AG08395 (cell line): ENCODE measurements at places on chromosomes 3 and 15.

GRCh38 chr15:92021792-92022191 is 168.3 kb downstream of the SLCO3A1 start:
- no peak for DNase-seq

DNA sequence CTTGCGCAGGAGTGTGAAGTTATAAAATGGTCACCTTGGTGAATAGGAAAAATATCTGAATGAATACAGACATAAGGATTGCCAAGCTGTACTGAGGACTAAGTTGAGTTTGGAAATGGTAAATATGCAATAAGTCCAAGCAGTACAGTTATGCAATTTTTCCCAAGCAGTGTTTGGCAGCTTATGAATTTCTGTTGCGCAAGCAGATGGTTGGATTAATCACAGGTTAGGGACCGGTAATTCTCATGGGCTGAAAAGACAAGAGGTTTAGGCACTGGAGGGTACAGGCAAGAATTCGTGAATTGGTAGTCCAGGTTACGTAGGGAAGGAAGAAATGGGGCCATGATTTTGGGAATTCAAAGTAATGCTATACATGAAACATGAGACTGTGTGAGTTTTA is 210.3 kb downstream of the RAP2B start:
- DNase-seq, result peak; percentile 36

GRCh38 chr15:82100111-82100929 is 54.5 kb upstream of the MEX3B start:
- DNase-seq, result peak; percentile 44

DNA sequence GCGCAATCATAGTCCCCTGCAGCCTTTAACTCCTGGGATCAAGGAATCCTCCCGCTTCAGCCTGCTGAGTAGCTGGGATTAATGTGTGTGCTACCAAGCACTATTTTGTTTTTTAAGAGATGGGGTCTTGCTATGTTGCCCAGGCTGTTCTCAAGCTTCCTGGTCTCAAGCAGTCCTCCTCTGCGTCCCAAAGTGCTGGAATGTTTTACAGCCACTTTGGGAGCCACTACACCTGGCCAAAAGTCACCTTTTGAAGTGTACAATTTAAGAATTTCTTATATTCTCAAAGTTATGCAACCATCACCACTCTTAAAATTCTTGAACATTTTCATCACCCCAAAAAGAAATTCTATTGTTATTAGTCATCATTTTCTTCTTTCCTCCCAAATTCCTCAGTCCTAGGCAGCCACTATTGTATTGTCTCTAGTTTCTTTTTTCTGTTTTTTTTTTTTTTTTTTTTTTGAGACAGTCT is 17.8 kb downstream of the CDV3 start:
- peak; percentile 70 for DNase-seq

DNA sequence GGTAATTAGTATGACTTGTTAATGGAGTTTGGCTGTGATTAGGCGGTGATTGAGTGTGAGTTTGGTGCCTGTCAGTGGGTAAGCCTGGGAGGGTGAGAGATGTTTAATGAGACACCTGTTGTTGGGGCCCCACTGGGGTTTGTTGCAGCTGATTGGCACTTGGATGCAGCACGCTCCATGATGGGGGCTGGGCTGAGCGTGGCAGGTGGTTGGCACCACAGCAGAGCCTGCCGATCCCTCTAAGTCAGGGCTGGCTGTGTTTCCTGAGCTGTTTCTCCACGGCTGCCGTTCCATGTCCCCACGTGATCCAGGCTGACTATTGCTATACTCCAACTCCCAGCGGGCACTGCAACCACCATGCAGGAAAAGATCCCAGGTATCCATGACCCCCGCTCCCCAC is 93.5 kb upstream of the ARRDC4 start:
- no peak for DNase-seq

DNA sequence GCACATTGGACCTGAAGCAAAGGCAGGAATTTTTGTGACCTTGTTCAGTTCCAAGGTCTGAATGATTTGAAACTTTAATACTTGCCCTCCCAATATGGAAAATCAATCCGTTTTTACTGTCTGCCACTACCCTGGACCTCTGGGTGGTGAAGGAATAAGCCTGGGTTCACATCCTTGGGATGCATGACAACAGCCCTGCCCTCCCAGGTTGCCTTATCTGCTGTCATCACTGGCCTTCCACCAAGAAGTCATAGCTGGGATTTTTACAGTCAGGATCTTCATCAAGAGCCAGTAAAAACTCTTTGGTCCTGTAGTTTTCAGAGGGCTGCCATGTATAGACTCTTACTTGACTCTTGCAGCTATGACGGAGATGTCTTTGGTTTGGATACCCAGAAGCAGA is 128.6 kb downstream of the MYLK start:
- DNase-seq, result peak; percentile 20

DNA sequence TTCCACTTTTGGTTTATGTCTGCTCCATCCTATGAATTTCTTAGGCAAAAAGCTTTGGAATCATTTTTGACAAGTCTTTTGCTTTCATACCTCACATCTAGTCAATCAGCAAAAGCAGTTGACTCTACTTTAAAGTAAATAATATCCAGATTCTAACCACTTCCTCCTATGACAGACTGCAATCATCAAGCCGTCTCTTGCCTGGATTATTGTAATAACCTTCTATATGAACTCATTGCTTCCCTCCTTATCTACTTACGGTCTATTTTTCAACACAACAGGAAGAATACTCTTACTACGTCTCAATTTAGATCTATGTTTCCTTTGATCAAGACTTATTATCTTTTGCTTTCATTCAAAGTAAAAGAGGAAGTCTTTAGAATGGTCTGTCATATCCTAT is 20.7 kb downstream of the CLDN1 start:
- DNase-seq, result no peak

GRCh38 chr15:90750186-90750585 is 33.0 kb downstream of the BLM start:
- no peak for DNase-seq

DNA sequence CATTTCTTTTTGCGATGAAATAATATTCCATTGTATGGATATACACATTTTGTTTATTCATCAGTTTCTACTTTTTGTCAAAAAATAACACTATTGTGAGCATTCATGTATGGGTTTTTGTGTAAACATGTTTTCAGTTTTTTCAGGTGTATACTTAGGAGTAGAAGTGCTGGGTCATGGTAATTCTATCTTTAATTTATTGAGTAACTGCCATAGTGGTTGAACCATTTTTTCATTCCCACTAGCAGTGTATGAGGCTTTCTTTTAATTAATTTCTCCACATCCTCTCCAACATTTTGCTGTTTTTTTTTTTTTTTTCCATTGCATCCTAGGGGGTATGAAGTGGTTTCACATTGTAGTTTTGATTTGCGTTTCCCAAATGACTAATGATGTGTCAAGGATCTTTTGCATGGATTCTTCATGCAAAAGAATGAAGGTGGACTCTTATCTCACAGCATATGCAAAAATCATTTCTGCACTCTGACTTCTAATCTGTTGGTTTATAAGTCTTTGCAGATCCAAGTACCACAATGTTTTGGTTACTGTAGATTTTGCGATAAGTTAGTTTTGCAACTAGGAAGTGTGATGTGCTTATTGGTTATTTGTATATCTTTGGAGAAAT is 12.6 kb downstream of the ATP2C1 start:
- DNase-seq, result no peak

- DNase-seq, result no peak
Observed at GRCh38 chr15:59420108-59420507, 17.9 kb upstream of the FAM81A start.

DNA sequence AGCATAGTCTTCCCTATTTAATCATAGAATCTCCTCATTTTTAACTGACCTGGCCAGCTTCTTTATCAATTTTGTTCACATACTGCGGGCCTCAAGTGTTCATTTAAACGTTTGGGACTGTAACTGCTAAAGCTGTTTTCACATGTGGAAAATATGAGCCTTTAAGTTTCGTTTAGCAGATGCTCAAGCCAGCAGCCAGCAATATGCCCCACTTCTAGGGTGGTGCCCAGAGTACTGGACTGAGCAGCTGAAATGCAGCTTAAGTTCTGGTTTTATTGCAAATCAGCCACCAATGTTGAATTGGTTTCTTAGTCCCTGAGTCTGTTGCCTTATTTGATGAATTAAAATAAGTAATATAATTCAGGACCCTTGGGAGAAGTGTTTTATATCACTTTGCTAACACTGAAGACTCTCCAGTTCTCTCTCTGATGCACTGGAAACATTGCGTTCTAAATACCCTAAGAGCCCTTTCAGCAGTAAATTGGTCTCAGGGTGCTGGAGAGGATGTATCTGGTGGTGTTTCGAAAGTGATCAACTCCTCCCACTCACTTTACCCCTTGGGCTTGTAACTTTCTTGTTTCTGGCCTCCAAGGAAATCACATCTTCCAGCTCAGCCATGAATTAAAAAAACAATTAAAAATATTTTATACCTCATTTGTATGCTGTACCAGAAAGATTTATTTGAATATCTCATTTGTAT is 61.7 kb downstream of the B3GALNT1 start:
- DNase-seq, result no peak

- DNase-seq, result no peak
Observed at GRCh38 chr3:65717676-65718346, 320.9 kb downstream of the MAGI1 start.

DNA sequence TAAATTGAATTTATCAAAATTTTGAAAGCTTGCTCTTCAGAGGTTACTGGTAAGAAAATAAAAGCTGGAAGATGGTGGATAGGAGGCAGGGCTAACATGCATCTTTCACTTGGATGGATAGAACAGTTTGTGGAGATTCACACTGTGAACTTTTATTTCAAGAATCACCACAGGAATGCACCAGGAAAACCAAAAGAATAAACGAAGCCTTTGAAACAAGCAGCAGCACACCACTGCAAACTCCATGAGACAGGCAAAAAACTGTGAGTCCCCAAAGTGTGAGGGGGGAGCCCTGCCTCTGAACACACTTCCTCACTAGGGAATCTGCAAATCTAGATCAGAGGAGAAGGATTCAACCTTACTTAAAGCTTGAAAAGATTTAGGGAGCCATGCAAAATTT is 122.2 kb downstream of the RTP4 start:
- DNase-seq, result no peak
